Gastrocnemius medialis (tissue), 4 donors: ENCODE measurements at places on chromosomes 11 and 22. TPM values are rescaled to one million over a fixed set of nuclear protein-coding genes. Genes with fewer than 3 reads are reported as not detected.
A peak's percentile ranks its signal among the peaks of the same experiment; 100 is the strongest.

Gene USP2
- 60.2 TPM for total RNA-seq

Gene CARNS1
- 2.5 TPM for total RNA-seq

Gene MUC2
- not detected for total RNA-seq

Gene SLC6A5
- not detected for total RNA-seq

Gene MICAL2
- total RNA-seq = 24.7 TPM

Gene CXCR5
- not detected for total RNA-seq

Gene PKDREJ
- total RNA-seq = not detected

Gene PLAAT5
- not detected for total RNA-seq

Gene ISX
- not detected for total RNA-seq

DNA sequence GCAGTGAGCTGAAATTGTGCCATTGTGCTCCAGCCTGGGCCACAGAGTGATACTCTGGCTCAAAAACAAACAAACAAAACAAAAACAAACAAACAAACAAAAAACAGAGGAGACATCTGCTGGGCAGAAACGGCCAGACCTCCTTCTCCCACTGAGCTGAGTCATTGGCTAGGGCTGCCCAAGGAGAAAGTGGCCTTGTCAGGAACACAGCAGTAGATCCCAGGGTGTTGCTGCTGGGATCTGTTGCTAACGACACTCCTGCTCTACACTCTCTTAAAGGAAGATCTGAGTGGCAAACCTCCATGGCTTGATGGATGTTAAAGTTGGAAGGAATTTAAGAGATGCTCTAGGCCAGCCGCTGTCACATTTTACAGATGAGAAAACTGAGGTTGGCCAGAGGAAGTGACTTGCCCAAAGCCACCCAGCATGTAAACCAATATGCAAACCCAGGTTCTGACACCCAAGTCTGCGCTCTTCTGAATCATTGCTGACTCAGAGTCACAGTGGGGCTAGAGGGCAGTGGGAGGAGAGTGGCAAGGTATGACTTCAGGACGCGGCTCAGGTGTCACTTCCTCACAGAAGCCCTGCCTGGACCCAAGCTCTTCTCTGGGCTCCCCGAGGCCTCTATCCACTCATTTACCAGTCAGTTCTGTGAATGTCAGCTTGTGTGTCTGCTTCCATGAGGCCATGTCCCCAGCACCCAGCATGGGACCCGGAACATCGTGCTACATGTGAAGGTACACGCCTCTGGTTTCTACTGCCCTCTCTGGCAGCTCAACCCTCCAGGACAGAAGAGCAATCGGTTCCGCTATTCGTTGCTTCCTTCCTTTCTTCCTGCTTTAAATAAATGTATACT, 11.3 kb upstream of the GDPD5 start:
- DNase-seq = no peak

DNA sequence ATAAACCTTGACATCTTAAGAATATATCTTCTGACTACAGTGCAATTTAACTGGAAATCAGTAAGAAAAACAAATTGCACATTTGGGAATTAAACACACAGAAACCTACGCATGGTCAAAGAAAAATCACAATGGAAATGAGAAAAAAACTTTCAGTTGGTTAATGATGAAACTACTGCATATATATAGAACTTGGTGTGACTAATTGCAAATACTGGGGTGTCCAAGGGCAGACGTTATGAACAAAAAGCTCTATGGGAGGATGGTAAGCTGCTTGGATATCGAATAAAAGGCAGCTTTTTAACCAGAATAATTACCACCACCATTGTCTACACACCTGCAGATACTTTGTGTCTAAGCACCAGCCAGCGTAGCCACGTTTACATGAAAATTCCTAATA, 791 bp downstream of the GDPD4 start:
- no peak for DNase-seq

GRCh38 chr11:33375688-33376311, 118.6 kb downstream of the HIPK3 start:
- DNase-seq = no peak

- no peak for DNase-seq
Measured at GRCh38 chr11:29125606-29126005, 891.2 kb downstream of the KCNA4 start.

DNA sequence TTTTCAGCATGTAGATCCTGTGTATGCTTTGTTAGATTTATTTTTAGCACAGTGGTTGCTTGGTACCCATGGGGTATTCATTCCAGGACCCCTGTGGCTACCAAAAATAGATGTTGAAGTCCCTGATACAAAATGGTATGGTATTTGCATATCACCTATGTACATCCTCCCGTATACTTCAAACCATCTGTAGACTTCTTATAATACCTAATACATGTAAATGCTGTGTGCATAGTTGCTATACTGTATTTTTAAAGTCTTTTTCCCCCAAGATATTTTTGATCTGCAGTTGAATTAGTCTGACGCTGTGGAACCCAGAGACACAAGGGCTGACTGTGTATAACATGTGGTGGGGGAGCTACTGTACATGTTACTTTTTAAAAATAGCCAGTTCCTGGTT, 101.1 kb downstream of the ATXN10 start:
- no peak for DNase-seq

GRCh38 chr11:86172894-86173293, 71.7 kb upstream of the EED start:
- DNase-seq = no peak

DNA sequence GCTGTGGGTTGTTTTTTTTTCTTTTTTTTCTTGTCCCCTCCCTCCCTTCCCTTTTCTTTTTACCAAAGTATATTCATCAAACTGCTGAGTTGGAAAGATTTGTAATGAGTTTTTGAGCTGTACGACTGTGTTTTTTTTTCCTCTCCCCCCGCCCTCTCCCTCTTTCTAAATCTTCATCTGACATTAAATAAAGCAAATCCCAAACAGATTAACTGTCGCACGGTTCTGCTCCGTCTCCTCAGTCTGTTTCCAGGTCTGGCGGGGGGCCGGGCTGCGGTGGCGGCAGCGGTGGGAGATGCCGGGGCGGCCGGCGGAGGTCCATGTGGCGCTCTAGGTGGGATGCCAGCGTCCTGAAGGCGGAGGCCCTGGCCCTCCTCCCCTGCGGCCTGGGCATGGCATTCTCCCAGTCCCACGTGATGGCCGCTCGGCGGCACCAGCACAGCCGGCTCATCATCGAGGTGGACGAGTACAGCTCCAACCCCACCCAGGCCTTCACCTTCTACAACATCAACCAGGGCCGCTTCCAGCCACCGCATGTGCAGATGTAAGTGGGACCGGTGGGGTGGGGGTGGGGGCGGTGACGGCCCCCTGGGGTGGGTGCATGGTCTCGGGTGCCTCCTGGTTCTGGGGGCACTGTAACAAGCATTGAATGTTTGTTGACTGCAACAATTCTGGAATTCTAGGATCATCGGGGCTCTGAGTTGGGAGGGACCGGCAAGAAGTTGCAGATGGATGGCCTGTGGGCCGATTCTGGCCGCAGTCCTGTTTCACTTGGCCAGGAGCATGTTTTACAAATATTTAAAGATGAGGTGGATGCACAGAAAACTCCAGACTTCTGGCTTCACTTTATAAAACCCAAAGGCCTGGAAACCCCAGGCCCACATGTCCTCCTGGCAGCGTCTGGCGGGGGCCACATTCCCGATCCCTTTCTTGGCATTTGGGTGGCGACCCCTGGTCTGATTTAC, 13.1 kb downstream of the MPPED1 start:
- no peak for DNase-seq

DNA sequence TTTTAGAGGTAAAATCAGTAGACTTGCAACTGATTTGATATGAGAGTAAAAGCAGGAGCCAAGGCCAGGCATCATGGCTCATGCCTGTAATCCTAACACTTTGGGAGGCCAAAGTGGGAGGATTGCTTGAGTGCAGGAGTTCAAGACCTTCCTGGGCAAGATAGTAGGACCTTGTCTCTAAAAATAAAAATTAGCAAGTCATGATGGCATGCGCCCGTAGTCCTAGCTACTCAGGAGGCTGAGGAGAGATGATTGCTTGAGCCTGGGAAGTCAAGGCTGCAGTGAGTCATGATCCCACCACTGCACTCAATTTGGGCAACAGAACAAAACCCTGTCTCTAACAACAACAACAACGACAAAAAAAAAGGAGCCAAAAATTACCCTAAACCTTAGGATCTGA, 13.5 kb downstream of the SGSM3 start:
- DNase-seq = no peak

GRCh38 chr11:18369398-18369797, 25.0 kb upstream of the LDHA start:
- peak; percentile 27 for DNase-seq

DNA sequence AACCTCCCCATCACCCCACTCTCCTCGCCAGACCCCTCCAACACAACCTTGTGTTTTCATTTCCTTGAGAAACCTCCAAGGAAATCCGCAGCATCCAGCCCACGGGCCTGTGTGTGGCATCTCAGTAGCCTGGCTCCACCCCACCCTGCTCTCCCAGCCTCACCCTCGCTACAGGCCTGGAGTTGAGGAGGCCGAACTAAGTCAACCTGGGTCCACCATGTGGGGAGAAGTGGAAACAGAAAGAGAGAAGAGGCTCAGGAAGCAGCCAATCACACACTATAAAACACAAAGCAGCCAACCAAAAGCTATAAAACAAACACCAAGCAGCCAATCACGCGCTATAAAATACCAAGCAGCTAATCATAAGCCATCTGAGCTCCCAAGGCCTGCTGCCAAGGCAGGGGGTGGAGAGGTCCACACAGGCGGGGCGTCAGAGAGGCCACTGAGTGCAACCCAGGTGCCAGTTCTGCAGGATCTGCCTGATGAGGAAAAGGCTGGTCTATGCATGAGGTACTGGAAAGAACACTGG, 72.0 kb downstream of the MICAL3 start:
- no peak for DNase-seq

- no peak for DNase-seq
Measured at GRCh38 chr11:133860151-133860550, 14.8 kb upstream of the SPATA19 start.

GRCh38 chr22:26629988-26630761, 8.4 kb downstream of the CRYBA4 start:
- DNase-seq = no peak

DNA sequence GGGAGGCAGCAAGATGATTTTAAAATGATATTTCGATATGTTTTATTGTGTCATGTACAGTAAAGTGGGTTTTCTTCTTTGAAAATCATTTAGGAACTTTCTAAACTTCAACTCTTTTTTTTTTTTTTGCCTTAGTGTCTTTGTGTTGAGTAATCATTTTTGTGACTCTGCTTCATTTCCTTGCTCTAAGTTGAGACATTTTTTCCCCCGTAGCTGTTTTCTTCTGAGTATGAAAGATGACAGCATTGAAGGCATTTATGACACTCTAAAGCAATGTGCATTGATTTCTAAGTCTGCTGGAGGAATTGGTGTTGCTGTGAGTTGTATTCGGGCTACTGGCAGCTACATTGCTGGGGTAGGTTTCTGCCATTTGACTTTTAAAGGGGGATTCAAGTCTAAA, 23.5 kb downstream of the RRM1 start:
- DNase-seq = no peak

GRCh38 chr11:128345316-128345715, 242.0 kb downstream of the ETS1 start:
- no peak for DNase-seq

DNA sequence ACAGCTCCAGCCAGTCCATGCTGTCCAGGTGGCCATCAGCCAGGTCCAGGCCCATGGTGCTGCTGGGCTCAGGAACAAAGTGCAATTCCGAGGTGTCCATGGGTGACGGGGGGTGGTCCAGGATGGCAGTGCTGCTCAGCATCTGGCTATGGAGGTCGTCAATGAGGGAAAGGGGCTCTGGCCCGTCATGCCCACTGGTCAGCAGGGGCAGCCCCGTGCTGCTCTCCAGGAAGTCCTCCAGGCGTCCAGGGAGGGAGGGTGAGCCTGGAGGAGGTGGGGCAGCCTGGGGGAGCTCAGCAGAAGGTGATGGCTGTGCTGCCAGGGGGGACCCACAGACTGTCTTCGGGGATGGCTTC, 41.1 kb downstream of the SGSM3 start:
- DNase-seq = peak; percentile 9

DNA sequence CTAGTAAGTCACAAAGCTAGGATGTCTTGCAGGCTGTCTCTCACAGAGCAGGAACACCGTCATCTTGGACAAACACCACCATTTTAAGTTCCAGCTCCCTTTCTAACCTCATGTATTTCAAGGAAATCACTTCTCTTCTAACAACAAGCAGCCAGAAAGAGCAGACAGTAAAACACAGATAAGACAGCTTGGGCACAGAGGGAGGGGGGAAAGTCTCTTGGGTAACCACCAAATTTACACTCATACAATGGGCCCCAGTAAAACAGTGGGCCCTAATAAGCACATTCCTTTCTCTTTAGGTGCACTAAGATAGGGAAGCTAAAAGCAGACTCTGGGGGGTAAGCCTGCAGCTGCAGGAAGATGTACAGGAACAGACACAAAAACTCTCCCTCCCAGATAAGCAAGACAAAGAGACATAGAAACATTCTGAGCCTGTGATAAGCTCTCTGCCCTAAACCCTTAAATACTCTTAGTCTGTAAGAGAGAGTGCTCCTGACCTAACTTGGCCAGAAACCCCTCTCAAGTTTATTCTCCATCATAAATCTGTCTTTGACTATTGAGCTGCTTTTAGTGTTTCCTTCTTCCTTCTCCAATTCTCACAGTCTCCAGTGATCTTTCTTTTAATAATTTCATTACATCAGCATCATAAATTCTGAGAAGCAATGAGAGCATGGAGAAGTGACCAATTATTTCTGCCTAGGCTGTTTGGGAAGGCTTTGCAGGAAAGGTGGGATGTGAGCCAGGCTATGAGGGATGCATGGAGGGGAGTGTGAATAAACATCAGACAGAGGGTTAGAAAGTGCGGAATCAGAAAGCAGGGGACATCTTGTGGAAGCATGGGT, 7.4 kb downstream of the OR10D3 start:
- no peak for DNase-seq

GRCh38 chr11:83205608-83206185, 12.2 kb downstream of the ANKRD42 start:
- DNase-seq = no peak

DNA sequence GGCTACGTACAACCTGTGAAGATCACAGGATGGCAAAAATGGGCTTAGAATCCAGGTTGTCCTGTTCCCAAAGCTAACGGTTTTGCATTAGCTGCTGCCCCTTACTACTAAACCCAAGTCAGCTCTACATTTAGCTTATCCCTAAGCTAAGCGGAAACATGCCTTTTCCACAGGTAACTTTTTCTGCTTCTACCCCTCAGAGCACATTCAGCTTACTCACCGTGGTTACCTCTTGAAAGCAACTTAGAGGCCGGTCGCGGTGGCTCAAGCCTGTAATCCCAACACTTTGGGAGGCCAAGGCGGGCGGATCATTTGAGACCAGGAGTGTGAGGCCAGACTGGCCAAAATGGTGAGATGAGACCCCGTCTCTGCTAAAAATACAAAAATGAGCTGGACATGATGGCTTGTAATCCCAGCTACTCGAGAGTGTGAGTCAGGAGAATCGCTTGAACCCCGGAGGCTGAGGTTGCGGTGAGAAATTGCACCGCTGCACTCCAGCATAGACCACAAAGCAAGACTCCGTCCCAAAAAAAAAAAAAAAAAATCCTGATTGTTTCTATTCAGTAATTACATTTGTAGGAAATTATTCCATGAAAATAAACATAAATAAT, 790 bp upstream of the TMEM41B start:
- DNase-seq = no peak

GRCh38 chr11:130775306-130776060, 140.8 kb downstream of the SNX19 start:
- no peak for DNase-seq

GRCh38 chr11:6824136-6824823, 21.2 kb upstream of the OR10A5 start:
- no peak for DNase-seq
